NCI-H69 (cell line): ENCODE measurements at places on chromosomes 5 and 9.
A peak's percentile ranks its signal among the peaks of the same experiment; 100 is the strongest.

DNA sequence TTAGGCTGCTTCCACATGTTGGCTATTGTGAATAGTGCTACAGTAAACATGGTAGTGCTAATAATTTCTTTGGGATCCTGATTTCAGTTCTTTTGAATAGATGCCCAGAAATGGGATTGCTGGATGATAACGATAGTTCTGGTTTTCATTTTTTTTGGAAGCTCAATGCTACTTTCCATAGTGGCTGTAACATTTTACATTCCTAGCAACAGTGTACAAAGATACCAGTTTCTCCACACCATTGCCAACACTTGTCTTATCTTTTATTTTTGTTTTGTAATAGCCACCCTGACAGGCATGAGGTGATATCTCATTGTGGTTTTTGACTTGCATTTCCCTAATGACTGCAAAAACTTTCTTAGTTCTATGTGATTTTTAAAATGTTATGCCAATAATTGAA, 68.8 kb upstream of the LRRC70 start:
- no peak for DNase-seq

GRCh38 chr5:73596705-73597328, 29.2 kb upstream of the ARHGEF28 start:
- peak; percentile 92 for DNase-seq

GRCh38 chr5:92927291-92927778, 653.7 kb downstream of the NR2F1-AS1 start:
- DNase-seq: peak; percentile 96

- peak; percentile 96 for DNase-seq
Measured at GRCh38 chr9:128845186-128845931, 15.8 kb upstream of the SPOUT1 start.

DNA sequence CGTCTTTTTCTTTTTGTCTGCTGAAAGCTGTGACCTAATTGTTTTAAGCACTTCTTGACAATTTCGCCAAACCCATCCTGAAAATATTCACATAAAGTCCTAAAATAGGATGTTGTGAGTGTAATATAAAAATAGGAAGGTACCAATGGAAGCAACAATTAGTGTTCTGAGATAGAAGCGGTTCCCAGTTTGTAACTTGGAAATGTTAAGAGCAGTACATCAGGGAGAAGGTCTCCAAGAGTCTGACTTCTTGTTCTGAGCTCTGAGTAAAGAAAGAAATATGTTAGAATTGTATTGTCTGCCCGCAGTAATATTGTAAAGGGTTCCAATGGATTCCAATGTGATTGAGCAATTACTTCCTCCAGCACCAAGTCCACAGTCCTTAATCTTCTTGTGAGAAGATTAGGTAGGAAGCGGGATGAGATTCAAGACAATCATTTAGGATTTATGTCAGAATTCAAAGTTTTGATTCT, 3.9 kb downstream of the VCAN start:
- no peak for DNase-seq

DNA sequence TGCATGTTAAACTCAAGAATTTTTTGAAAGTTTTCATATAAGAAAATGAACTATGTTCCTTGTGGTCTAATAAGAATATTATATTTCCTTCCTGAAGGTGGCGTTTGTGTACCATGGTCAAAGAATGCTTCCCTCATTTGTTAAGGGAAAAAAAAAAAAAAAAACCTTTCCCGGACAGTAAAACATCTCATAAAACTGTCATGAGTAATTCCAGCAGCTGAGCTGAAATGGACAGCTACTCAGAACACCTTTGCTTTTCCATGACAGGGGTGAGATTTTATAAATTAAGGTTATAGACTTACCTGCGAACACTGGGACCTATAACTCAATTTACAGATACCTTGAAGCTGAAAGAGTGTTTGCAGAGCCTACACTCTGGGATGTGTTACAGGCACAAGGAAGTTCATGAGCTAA, 113.2 kb upstream of the RANBP3L start:
- DNase-seq: peak; percentile 53

DNA sequence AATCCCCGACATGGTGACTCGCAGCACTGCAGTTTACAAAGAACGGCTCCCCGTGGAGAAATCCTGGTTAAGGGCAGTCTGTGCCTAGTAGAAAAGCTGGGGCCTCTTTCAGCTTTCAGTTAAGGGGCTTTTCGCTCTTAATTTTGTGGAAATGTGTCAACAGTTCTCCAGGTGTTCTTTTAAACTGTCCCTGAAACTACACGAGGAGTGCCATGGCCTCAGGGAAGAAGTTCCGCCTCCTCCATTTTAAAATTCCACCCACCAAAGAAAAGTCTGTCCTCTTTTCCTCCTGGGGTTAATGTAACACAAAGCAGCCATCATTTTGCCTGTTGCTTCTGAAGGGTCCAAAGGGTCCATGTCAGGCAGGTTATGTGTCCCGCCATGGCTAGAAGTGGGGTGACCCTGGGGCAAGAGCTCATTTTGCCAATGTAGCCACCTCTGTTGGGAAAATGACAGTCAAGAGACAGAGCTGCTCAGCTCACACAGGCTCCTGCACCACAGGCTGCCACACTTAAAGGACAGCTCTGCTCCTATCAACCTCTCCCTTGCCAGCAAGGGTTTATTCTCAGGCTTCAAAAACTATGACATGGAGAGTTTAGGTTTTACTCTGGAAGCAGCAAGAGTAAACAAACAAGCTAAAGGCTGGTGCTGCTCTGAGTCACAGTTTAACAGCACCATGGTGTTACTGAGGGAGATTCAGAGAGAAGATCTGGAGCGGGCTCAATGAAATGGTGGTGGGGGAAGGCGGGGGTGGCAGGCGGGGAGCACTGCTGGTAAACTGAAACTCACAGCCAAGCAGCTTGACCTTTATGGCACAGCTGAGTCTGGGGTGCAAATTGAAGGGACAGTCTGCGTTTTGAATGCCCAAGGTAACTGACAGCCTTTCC, 3.2 kb downstream of the WHRN start:
- DNase-seq: peak; percentile 95

DNA sequence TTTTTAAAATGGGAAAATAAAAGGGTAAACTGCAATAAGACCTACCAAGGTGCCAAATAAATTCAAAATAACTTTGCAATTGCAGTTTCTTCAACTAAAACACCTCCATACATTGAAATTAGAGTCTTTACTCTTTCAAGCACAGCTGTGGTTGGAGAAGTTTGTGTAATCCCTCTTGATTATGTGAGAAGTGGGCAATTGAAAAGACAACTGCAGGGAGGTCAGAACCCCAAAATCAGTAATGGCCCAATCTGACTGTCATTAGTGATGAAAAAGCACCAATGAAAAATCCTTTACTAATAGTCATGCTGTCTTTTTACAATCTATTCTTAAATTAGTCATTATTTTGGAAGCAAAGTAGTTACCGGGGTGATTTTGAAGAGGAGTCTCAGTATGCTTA, 116.7 kb upstream of the RGMB start:
- no peak for DNase-seq

DNA sequence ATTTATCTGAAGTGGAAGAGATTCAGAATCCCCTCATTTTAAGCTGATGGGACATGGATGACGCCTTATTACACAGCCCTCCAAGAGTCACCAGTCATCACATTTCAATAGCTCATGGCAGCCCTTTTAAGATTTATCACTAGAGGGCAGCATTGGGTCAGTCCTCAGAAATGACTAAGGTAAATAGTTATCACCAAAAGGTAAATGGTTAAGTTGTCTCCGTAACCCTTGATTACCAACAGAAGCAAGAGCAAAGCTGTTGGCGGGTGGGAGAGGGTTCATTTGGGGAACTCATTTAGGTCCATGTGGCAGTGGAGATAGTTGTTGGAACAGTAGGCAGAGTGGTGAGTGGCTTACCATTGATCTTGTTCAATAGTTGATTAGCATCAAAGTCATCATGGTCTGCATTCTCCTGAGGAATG, 12.0 kb upstream of the C9 start:
- peak; percentile 58 for DNase-seq

- no peak for DNase-seq
Measured at GRCh38 chr9:85978496-85978895, 37.5 kb downstream of the NAA35 start.

GRCh38 chr9:76530458-76531110, 71.6 kb downstream of the GCNT1 start:
- no peak for DNase-seq

GRCh38 chr9:7287065-7287464, 512.5 kb downstream of the DMAC1 start:
- peak; percentile 90 for DNase-seq

- DNase-seq: peak; percentile 35
Measured at GRCh38 chr5:72006361-72006760, 100.9 kb upstream of the MAP1B start.
